LNCaP clone FGC (cell line): ENCODE measurements at places on chromosomes 13 and 19.

GRCh38 chr13:104949840-104950740, 1585.4 kb downstream of the EFNB2 start:
- no peak for DNase-seq

DNA sequence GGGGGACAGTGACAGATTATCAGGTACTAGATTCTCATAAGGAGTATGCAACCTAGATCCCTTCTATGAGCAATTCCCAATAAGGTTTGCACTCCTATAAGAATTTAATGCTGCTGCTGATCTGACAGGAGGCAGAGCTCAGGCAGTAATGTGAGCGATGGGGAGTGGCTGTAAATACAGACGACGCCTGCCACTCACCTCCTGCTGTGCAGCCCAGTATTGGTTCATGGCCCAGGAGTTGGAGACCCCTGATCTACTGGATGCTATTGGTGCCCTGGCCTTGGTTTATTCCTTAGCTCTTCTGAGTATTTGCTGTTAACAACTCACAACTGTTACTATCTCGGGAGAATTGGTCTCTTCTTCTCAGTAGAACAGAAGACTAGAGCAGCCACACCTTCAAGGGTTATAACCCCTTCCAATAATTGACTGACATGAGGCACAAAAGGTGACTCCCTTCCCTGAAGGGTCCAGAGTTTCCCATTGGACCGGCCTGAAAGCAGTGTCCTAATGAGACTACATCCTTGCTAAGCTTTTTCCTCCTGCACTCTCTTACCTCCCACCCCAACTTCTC, 35.0 kb upstream of the RBM26 start:
- DNase-seq = no peak

- DNase-seq = no peak
Measured at GRCh38 chr19:38661136-38661535, 13.7 kb downstream of the ACTN4 start.

DNA sequence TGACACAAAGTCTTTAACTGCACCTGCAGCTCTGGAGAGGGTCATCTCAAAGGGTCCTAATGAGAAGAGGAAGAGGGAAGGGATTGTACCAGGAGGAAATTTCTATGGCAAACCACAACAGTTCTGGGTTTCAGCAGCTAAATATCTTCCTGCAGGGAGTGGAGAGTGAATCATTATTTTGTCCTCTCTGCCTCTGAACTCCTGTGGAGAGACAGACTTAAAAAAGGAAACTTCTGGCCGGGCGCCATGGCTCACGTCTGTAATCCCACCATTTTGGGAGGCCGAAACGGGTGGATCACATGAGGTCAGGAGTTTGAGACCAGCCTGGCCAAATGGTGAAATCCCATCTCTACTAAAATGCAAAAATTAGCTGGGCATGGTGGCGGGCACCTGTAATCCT, 16.9 kb upstream of the C1QTNF9 start:
- DNase-seq = no peak

DNA sequence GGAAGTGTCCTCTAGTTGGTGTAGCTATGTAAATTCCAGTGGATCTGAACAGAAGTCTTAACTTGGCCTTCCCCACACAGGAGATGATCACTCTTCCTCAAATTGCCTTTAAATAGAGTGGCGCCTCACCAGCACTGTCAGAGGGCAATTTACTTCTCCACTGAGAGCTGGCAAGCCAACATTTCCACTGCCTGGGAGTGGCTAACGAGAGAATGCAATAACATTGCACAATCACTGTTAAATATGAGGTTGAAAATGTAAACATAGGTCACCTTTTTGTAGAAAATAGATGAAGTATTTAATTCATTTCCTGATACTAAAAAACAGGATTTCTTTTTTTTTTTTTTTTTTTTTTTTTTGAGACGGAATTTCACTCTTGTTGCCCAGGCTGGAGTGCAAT, 55.4 kb upstream of the UBL3 start:
- DNase-seq = no peak
